Endodermal cell (in vitro differentiated cells): ENCODE measurements at places on chromosomes 2 and 18. TPM values are rescaled to one million over a fixed set of nuclear protein-coding genes. Genes with fewer than 3 reads are reported as not detected.
A peak's percentile ranks its signal among the peaks of the same experiment; 100 is the strongest.

Gene GCKR
- 1.4 and 1.8 TPM in 2 replicates for total RNA-seq

Gene D2HGDH
- 24.0 and 25.1 TPM in 2 replicates for total RNA-seq

Gene CXCR4
- total RNA-seq: 454 and 496 TPM in 2 replicates

Gene RAB31
- total RNA-seq: 3.3 to 14.2 TPM (median 11.7 TPM) in 3 replicates

Gene SLC5A7
- total RNA-seq: not detected in 3 replicates

Gene HOXD8
- total RNA-seq: not detected in 2 replicates

Gene CCDC150
- total RNA-seq: 25.0 and 25.4 TPM in 2 replicates

Gene SLC4A5
- total RNA-seq: 2.0 to 2.5 TPM (median 2.5 TPM) in 3 replicates

GRCh38 chr18:65091744-65092329, 659.0 kb upstream of the CDH7 start:
- H3K4me1 ChIP-seq: no peaks in the 10 kb centered on the region
- no peak overlapping the region for H3K27ac ChIP-seq
- DNase-seq: peak; percentile 52

- H3K4me1 ChIP-seq: no peaks in the 10 kb centered on the region
- no peak overlapping the region for H3K4me3 ChIP-seq
- DNase-seq: no peak
- no peaks in the 10 kb centered on the region for H3K27me3 ChIP-seq
Observed at GRCh38 chr2:59149271-59149670, 908.1 kb upstream of the FANCL start.

- H3K36me3 ChIP-seq: no peaks in the 10 kb centered on the region
- H3K27me3 ChIP-seq: no peaks in the 10 kb centered on the region
- no peak for DNase-seq
- H3K27ac ChIP-seq: no peak overlapping the region
Observed at GRCh38 chr2:172861656-172862476, 126.2 kb downstream of the RAPGEF4 start.

DNA sequence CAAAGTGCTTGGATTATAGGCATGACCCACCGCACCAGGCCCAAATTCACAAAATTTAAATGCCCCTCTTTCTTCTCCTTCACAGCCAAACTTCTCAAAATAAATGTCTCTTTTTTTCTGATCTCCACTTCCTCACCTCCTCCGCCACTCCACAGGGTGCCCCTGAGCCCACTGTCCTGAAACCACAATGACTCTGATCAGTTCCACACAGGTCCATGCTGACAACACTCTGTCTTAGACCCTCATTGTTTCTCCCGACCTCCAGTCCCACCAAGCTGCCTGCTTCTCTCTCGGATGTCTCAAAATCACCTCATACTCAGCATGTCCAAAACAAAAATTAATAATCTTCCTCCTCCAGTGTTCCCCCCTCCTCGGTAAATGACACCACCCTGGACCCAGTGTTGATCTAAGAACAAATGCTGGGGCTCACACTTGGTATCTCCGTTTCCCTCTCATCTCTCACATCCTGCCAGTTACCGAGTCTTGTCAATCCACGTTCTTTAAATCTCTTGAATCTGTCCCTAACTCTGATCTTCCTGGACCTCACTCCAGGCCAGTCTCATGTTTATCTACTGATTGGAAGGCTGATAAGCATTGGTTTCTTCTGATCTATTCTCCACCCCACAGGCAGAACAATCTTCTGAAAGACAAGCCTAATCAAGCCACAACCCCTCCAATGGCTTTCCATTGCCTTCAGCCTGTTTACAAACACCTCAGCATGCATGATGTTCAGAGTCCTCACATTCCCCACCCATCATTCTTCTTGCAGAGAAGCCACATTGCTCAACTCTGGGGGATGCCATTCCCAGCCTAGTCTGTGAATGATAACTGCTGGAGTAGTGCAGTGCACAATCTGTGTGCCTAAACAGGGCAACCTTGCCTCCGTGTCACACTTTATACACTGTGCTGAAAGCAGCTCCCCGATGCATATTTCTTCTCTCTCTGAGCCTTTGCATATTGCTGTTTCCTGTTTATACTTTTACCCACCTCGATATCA, 12.4 kb upstream of the ANKRD44 start:
- H3K4me3 ChIP-seq: no peak overlapping the region
- H3K4me1 ChIP-seq: no peaks in the 10 kb centered on the region
- no peaks in the 10 kb centered on the region for H3K27me3 ChIP-seq
- no peaks in the 10 kb centered on the region for H3K36me3 ChIP-seq
- peak; percentile 77 for DNase-seq

GRCh38 chr2:177355874-177356273, 36.7 kb upstream of the AGPS start:
- H3K4me1 ChIP-seq: peaks cover 9% of the 10 kb centered on the region
- DNase-seq: no peak
- no peaks in the 10 kb centered on the region for H3K27me3 ChIP-seq
- H3K36me3 ChIP-seq: no peaks in the 10 kb centered on the region

DNA sequence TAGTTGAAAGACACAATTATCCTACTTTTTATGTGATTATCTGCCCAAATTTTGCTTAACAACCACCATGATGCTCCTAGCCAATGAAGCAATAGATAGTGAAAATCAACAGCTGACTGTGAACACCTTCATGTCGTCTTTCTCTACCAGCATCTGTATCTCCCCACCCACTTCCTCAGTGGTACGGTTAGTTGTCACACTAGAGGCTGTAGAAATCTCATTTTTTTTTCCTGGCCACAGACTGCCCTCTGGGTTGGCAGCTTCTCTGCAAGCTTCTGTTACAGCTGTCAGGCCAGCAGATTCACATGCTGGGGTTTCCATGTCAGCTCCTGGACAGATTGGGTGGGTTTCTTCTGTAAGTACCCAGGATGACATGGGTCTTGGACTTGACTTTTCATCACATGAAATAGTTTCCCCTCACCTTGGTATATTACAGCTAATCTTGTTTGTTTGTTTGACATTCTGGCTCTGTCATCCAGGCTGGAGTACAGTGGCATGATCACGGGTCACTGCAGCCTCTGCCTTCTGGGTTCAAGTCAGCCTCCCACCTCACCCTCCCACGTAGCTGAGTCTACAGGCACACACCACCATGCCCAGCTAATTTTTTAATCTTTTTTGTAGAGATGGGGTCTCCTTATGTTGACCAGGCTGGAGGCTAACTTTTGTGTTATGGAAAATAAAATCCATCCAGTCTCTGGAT, 24.3 kb downstream of the STAT4 start:
- DNase-seq: no peak
- no peak overlapping the region for H3K4me3 ChIP-seq
- no peak overlapping the region for H3K27ac ChIP-seq
- no peaks in the 10 kb centered on the region for H3K27me3 ChIP-seq
- H3K36me3 ChIP-seq: no peaks in the 10 kb centered on the region
- no peaks in the 10 kb centered on the region for H3K4me1 ChIP-seq

DNA sequence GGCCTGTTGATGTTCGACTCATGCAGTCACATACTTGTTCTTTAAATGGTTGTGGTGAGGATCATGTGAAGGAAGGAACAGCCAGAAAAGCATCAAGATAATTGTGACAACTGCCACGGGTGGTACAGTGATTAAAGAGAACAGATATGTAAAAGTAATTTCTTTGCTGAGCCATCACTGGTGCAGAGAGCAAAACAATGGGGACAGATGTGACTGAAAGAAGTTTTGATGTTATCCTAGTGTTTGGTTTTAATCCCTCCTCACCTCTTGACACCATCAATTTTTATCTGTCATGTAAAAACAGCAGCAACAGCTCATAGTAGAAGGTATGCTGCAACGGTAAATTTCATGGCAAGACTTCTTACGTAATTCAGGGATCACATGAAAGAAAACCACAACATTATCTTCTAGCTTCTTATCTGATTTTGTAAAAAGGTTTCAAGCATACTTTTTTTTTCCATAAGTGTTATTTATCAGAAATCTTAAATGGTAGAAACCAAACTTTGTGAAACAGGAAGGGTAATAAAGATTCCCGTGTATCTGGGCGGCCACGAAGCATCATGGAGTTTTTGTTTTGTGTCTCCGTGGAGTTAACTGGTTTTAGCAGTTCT, 65.2 kb downstream of the PLCL1 start:
- no peak overlapping the region for H3K4me3 ChIP-seq
- no peaks in the 10 kb centered on the region for H3K36me3 ChIP-seq
- no peak overlapping the region for H3K27ac ChIP-seq
- DNase-seq: no peak
- H3K4me1 ChIP-seq: peaks cover 9% of the 10 kb centered on the region
- no peaks in the 10 kb centered on the region for H3K27me3 ChIP-seq
